ENCODE measurements at places on chromosomes 2 and 18. TPM values are rescaled to one million over a fixed set of nuclear protein-coding genes. Genes with fewer than 3 reads are reported as not detected.

GRCh38 chr18:7902399-7902839 is 335.3 kb downstream of the PTPRM start:
- no peak overlapping the region for H3K27ac ChIP-seq
- no peak for DNase-seq
- no peaks in the 10 kb centered on the region for H3K36me3 ChIP-seq
- H3K27me3 ChIP-seq, result no peaks in the 10 kb centered on the region
- no peaks in the 10 kb centered on the region for H3K4me1 ChIP-seq
- no peak overlapping the region for H3K4me3 ChIP-seq

DNA sequence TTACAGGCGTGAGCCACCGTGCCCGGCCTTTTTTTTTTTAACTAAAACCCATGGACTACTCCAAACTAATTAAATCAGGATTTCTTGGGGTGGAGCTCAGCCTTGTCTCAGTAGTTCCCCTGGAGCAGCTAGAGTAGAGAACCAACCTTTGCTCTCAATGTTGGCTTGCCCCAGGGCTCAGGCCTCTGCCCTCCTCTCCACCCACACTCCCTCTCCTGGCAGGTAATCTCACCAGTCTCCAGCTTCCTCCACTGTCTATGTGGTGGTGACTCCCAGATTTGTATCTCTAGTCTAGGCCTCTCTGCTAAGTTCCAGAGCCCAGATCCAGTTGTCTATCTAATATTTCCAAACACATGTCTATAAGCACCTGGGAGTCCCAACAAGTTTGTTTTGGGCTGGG is 9.6 kb upstream of the MTA3 start:
- no peak for DNase-seq
- H3K4me1 ChIP-seq, result no peaks in the 10 kb centered on the region
- H3K27me3 ChIP-seq, result no peaks in the 10 kb centered on the region

DNA sequence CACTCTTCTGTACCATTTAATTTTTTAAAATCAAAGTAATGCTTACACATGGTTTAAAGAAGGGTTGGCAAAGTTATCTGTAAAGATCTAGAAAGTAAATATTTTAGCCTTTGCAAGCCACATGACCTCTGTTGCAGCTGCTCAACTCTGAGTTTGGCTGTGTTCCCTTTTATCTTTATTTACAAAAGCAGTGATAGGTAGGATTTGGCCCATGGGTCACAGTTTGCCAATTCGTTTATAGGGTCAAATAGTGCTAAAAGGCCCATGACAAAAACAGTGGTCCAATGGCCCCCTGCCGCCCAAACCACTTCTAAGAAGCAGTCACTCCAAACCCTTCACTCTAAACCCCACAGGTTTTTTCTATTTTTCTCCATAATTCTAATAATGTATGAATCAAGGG is 124.8 kb downstream of the PARD3B start:
- H3K27me3 ChIP-seq, result no peaks in the 10 kb centered on the region
- DNase-seq, result no peak
- no peaks in the 10 kb centered on the region for H3K36me3 ChIP-seq
- no peaks in the 10 kb centered on the region for H3K4me1 ChIP-seq
- no peak overlapping the region for H3K27ac ChIP-seq

- H3K27ac ChIP-seq, result no peak overlapping the region
- no peaks in the 10 kb centered on the region for H3K4me1 ChIP-seq
- H3K27me3 ChIP-seq, result no peaks in the 10 kb centered on the region
- no peak overlapping the region for H3K4me3 ChIP-seq
- H3K36me3 ChIP-seq, result no peaks in the 10 kb centered on the region
- no peak for DNase-seq
Measured at GRCh38 chr2:168666339-168666738, 136.1 kb upstream of the NOSTRIN start.

- H3K4me3 ChIP-seq, result no peak overlapping the region
- no peaks in the 10 kb centered on the region for H3K27me3 ChIP-seq
- no peak for DNase-seq
- no peak overlapping the region for H3K27ac ChIP-seq
Measured at GRCh38 chr2:179341152-179341866, 76.7 kb upstream of the SESTD1 start.

Gene TNFRSF11A
- 0.16 TPM for total RNA-seq

GRCh38 chr18:48668466-48669179 is 129.8 kb downstream of the CTIF start:
- no peaks in the 10 kb centered on the region for H3K4me1 ChIP-seq
- H3K36me3 ChIP-seq, result no peaks in the 10 kb centered on the region
- H3K27ac ChIP-seq, result no peak overlapping the region
- no peak overlapping the region for H3K4me3 ChIP-seq
- DNase-seq, result no peak

DNA sequence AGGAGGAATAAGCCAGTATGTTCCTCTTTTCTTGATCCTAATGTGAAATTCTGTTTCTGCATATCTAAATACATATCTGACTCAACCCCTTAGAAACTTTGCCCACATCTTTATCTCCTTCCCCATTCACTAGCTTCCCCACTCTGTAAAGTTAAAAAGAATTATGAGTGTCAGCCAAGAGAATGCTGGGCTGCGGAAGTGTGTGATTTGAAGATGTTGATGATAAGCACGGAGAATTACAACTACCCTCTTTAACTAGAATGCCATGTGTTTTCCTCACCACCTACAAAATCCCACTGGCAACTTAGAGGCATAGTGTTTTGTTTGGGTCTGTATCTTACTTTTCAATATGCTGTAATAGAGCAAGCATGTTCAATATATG is 490.4 kb upstream of the FANCL start:
- H3K4me1 ChIP-seq, result no peaks in the 10 kb centered on the region
- no peaks in the 10 kb centered on the region for H3K36me3 ChIP-seq
- H3K27ac ChIP-seq, result no peak overlapping the region
- H3K27me3 ChIP-seq, result no peaks in the 10 kb centered on the region
- DNase-seq, result no peak

GRCh38 chr18:35861367-35862118 is 110.9 kb upstream of the RMP24 start:
- H3K4me1 ChIP-seq, result no peaks in the 10 kb centered on the region
- no peak for DNase-seq
- no peaks in the 10 kb centered on the region for H3K27me3 ChIP-seq
- H3K36me3 ChIP-seq, result no peaks in the 10 kb centered on the region
- H3K4me3 ChIP-seq, result no peak overlapping the region

Gene DPP10
- total RNA-seq, result not detected

Gene EML6
- 0.40 TPM for total RNA-seq

Gene PAIP2B
- total RNA-seq, result 1.1 TPM

Gene PTH2R
- 0.19 TPM for total RNA-seq

DNA sequence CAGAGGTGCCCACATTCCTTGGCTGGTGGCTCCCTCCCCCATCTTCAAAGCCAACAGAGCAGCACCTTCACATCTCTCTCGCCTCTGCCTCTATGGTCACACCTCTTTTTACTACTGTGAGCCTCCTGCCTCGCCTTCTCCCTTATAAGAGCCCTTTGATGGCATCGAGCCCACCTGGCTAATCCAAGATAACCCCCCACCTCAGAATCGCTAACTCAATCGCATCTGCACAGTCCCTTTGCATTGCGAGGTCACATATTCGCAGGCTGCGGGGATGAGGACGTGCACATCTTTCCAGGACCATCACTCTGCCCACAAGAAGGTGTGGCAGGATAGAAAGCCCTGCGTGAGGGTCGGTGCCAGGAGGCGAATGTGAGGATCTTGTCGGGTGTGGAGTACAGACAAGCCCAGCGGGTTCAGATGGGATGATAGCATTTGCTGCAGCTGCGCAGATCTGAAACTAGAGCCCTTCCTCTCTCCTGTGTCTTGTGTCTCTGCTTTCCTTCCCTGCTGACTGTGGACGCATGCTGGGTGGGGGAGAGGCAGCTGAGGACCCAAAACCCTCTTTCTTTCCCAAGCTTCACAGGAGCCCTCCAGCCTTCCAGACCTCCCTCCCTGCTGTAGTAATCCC is 148.3 kb upstream of the HDAC4 start:
- H3K27me3 ChIP-seq, result no peaks in the 10 kb centered on the region
- H3K27ac ChIP-seq, result no peak overlapping the region
- H3K36me3 ChIP-seq, result no peaks in the 10 kb centered on the region
- H3K4me1 ChIP-seq, result peaks cover 24% of the 10 kb centered on the region

Gene FOSL2
- 33.9 TPM for total RNA-seq

DNA sequence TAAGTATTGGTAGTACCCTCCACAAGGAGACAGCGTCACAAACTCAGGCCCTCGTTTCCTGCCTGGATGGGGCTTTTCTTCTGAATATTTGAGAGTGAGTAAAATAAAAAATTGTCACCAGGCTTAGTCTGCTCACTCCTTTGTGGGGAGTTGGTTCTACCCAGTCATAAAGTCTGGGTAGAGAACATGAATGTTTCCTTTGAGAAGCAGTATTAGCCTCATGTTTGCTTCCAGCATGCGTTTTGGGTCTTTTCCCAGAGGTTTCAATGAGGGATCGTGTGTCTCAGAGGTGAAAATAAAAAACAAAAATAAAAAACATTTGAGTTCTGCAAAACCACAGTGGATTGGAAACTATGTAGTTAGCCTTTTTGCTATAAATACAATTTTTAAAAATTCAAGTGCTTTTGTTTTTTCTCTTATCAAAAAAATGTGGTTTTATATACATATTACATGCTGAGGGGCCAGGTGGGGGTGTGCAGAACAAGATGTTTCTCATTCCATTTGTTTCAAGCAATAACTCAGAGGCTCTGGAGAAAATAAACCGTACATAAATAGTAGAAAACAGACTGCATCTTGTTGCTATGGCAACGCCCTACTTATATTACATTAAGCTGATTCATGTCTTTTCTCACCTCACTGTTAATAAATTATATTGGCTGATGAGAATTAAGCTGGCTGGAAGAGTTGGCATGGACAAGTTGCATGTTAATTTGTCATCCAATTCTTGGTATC is 225.4 kb upstream of the FBXO11 start:
- H3K27ac ChIP-seq, result no peak overlapping the region
- H3K4me3 ChIP-seq, result no peak overlapping the region
- no peaks in the 10 kb centered on the region for H3K36me3 ChIP-seq
- H3K27me3 ChIP-seq, result no peaks in the 10 kb centered on the region
- H3K4me1 ChIP-seq, result no peaks in the 10 kb centered on the region

- H3K36me3 ChIP-seq, result no peaks in the 10 kb centered on the region
- H3K4me1 ChIP-seq, result no peaks in the 10 kb centered on the region
- no peak for DNase-seq
- H3K4me3 ChIP-seq, result no peak overlapping the region
Measured at GRCh38 chr18:42274488-42275137, 319.6 kb downstream of the PIK3C3 start.

Measured in naive thymus-derived CD4-positive, alpha-beta T cell (primary cell).